Adrenal gland (tissue), 19 donors: ENCODE measurements at places on chromosomes 2 and 18. TPM values are rescaled to one million over a fixed set of nuclear protein-coding genes. Genes with fewer than 3 reads are reported as not detected.

GRCh38 chr2:175690113-175690837 lies 311.8 kb downstream of the LNPK start:
- DNase-seq = peak; percentile 23

DNA sequence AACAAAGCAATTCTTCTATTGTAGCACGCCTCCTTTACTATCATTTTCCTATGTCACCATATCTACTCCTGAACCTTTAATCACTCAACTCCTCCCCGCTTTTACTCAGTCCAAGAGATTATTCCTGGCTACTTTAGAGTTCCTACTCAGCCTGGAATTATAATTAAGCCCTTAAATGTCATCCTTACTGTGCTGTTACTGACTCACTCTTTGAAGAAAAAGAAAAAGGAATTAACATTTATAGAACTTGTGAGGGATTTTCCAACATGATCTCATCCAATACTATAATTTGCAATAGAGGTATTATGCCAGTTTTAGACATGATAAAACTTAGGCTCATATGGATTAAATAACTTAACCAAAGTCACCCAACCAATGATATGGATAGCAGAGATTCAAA lies 61.7 kb downstream of the CCDC88A start:
- no peak for DNase-seq

GRCh38 chr18:57816208-57816954 lies 13.3 kb upstream of the ATP8B1 start:
- no peak for DNase-seq

DNA sequence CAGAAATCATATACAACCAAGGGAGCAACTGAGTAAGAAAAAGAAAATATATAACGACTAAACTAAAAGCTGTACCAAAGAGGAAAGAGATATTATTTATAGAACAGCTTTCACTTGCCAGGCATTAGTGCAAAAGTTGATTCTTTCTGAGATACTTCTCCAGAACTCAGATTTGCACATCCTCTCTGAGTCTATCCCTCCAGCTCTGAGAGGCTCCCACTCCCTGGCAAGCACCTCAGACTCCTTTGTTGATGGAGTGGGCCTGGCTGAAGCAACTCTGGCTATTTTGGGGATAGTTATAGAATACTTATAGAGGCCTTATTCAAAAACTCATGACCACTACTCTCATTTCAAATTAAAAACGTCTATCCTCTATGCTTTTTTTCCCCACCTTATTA lies 501.6 kb upstream of the TNP1 start:
- DNase-seq = no peak

Gene FZD7
- total RNA-seq = 4.9 TPM
